ENCODE measurements at places on chromosomes 4 and X. TPM values are rescaled to one million over a fixed set of nuclear protein-coding genes. Genes with fewer than 3 reads are reported as not detected.

The PITX2 gene
- total RNA-seq: 2.3 TPM

DNA sequence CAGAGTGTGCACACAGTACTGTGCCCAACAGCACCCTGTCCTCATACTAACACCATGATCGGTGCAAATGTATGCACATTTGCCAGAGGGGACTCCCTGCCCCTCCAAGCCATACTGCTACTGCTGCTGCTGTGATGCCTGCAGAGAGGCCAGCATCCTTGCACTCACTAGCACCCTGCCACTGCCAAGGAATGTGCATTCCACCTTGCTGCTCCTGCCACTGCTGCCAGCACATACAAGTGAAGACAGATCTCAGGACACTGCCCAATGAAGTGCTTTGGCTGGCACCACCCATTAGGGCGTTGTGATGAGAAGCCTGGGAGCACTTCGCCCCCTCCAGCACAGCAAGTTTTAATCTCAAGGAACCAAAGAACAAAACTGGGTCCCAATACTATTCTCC lies 146.3 kb upstream of the DMD start:
- H3K4me3 ChIP-seq: no peak overlapping the region
- no peaks in the 10 kb centered on the region for H3K27me3 ChIP-seq
- no peak overlapping the region for H3K27ac ChIP-seq
- H3K36me3 ChIP-seq: no peaks in the 10 kb centered on the region
- DNase-seq: no peak
- no peaks in the 10 kb centered on the region for H3K4me1 ChIP-seq

- no peak for DNase-seq
- H3K36me3 ChIP-seq: no peaks in the 10 kb centered on the region
- no peaks in the 10 kb centered on the region for H3K27me3 ChIP-seq
Measured at GRCh38 chr4:136643416-136643815, 888.9 kb downstream of the PCDH18 start.

GRCh38 chr4:14787894-14788293 lies 214.4 kb upstream of the CPEB2 start:
- no peaks in the 10 kb centered on the region for H3K4me1 ChIP-seq
- no peak overlapping the region for H3K4me3 ChIP-seq
- H3K27ac ChIP-seq: no peak overlapping the region
- no peaks in the 10 kb centered on the region for H3K27me3 ChIP-seq

The PNMA5 gene
- total RNA-seq: 13.0 TPM

GRCh38 chr4:4913147-4913561 lies 53.7 kb downstream of the MSX1 start:
- H3K4me3 ChIP-seq: no peak overlapping the region
- H3K27ac ChIP-seq: no peak overlapping the region
- H3K36me3 ChIP-seq: no peaks in the 10 kb centered on the region
- DNase-seq: no peak
- H3K27me3 ChIP-seq: no peaks in the 10 kb centered on the region
- no peaks in the 10 kb centered on the region for H3K4me1 ChIP-seq

DNA sequence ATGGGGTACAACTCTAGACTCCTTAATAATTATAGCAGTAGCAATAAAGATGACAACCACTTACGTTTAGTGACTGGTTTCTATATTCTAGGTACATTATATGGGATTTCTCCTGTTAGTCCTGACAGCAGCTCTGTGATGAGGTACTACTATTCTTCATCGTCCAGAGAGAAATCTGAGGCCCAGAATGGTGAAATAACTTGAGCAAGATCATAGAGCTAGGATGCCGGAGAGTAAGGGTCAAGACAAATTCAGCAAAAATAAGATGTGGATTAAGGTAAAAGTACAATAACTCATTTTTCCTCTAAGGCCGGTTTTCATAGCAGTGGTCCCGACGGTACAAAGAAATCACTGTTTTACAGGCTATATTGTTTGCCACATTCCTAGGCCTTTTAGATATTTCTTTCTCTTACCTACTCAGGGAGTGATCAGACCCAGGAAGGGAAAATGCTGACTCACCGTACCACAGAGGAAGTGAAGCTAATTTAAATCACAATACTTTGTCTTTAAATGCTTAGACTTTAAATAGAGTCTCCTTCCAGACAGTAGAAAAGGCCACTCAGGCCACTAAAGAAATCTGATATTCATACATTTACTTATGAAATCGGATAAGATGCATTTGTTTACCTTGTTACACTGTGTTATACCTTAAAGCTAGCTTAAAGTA lies 2023.0 kb upstream of the AGA start:
- no peaks in the 10 kb centered on the region for H3K36me3 ChIP-seq
- no peak overlapping the region for H3K27ac ChIP-seq
- no peaks in the 10 kb centered on the region for H3K27me3 ChIP-seq
- no peaks in the 10 kb centered on the region for H3K4me1 ChIP-seq
- no peak overlapping the region for H3K4me3 ChIP-seq

DNA sequence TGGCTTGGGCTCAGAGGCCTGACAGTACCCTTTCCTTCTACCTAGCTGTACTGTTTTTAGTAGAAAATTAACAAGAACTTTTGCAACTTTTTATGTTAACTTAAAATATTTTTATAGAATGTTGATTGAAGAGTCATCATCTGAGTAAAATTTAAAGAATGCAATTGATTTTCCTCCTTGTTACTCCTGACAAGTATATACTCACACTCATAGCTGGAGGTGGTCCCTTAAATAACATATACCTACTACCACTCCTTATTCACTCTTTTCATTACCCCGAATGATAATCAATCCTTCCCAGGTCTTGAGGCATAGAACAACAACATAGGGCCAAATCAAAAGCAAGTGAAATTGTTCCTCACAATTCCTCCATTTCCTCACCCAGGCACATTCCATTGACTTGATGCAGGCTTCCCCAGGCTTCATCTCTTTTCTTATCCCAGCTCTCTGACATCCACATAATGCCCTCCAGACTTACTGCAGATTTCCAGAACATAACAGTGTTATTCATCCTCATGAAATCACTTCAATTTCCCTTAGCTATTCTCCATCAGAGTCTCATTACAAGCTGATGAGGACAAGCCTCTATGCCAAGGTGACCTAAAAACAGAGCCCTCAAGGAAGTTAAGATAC lies 73.2 kb upstream of the ANXA10 start:
- no peaks in the 10 kb centered on the region for H3K27me3 ChIP-seq
- no peak for DNase-seq
- H3K36me3 ChIP-seq: no peaks in the 10 kb centered on the region
- H3K27ac ChIP-seq: no peak overlapping the region

DNA sequence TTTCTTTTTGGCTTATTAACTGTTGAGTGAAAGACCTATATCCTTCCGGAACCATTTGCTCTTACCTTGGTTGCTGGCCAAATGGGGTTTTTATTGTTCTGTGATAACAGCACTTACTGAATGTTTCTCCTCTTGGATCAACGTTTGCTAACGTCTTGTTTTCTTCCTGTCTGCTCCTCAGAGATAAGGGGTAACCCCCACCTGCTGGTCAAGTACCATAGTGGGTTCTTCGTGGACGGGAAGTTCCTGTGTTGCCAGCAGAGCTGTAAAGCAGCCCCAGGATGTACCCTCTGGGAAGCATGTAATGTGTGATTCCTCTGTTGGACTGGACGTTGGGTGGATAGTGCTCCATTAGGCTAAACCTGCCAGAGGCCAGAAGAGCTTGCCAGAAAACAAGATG lies 15.3 kb downstream of the BMX start:
- no peaks in the 10 kb centered on the region for H3K4me1 ChIP-seq
- H3K27me3 ChIP-seq: no peaks in the 10 kb centered on the region
- no peaks in the 10 kb centered on the region for H3K36me3 ChIP-seq
- DNase-seq: no peak

GRCh38 chrX:1111601-1112300 lies 100.7 kb downstream of the CRLF2 start:
- DNase-seq: no peak
- no peaks in the 10 kb centered on the region for H3K4me1 ChIP-seq
- H3K27ac ChIP-seq: no peak overlapping the region
- no peaks in the 10 kb centered on the region for H3K36me3 ChIP-seq
- no peaks in the 10 kb centered on the region for H3K27me3 ChIP-seq

The DRD5 gene
- 0.39 TPM for total RNA-seq

The OTUD5 gene
- total RNA-seq: 77.1 TPM

DNA sequence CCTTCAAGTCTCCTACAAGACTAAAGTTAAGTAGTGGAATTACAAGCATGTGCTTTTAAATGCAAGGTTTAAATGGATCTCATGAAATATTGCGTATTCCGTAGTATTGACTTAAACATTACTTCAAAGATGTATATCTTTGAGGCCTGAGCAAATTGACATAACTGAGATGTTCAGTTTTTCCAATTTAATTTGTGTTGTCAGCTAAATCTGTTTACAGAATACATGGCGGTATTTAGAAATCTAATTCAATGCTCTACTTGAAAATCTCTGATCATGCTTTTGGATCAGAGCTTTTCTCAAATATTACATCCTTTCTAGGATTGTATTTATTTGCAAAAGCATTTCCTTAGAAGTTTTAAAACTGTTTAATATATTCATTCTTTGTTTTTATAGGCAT lies 47.5 kb upstream of the PDE5A start:
- no peaks in the 10 kb centered on the region for H3K36me3 ChIP-seq
- H3K4me1 ChIP-seq: no peaks in the 10 kb centered on the region
- H3K27me3 ChIP-seq: no peaks in the 10 kb centered on the region
- no peak for DNase-seq

GRCh38 chrX:76922100-76922499 lies 494.6 kb downstream of the MAGEE1 start:
- H3K4me3 ChIP-seq: no peak overlapping the region
- no peaks in the 10 kb centered on the region for H3K27me3 ChIP-seq

DNA sequence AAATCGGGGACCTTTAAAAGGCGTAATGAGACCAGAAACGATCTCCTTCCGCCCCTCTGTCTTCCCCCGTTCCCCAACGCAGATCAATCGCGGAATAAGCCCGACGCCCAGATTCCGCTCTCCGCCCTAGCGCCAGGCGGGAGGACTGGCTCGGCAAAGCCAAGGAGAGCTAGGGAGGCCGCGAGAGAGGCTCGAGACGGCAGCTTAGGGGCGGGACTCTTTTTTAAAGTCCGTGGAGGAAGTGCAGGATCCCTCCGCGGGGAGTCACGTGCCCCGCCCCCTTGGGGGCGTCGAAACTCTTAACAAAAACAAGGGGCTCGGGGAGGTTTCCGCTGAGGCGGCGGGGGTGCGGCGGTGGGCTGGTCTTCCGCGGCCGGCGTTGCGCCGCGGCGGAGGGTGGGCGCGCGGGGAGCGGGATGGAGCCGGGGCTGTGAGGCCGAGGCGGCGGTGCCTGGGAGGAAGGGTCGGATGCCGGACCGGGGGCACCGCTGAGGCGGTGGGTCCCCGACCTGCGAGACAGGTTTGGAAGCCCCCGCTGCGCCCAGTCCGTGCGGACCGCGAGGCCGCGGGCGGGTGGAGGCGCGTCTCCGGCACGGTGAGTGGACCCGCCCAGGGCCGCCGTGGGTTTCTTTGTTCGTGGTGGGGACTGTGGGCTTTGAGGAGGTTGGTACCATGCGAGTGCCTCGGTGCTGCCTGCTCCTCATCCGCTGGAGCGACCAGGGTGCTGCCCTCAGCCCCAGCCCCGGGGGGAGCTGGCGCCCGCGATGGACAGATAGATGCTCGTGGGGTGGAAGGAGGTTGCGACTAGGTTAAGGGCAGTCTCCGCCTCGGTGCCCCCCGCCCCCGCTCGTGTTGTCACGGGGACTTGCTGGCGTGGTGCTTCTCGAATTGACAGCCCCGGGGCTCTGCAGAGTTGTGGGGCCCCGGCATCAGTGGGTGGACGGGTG lies at the start of gene CCNG2:
CCNG2 (plus strand) TSS at position 296 of the 947 bp plus-strand sequence. CDS start 1,326 bp downstream, outside the sequence.
- H3K4me1 ChIP-seq: peaks cover 6% of the 10 kb centered on the region
- H3K27ac ChIP-seq: peak within 1 kb of the TSS; percentile 96
- DNase-seq: peak; percentile 93
- no peaks in the 10 kb centered on the region for H3K36me3 ChIP-seq

- H3K36me3 ChIP-seq: no peaks in the 10 kb centered on the region
- no peak overlapping the region for H3K27ac ChIP-seq
- no peak overlapping the region for H3K4me3 ChIP-seq
- H3K4me1 ChIP-seq: no peaks in the 10 kb centered on the region
- H3K27me3 ChIP-seq: no peaks in the 10 kb centered on the region
- DNase-seq: no peak
Measured at GRCh38 chrX:24002792-24003191, 24.2 kb downstream of the KLHL15 start.

- DNase-seq: peak; percentile 37
- H3K27me3 ChIP-seq: no peaks in the 10 kb centered on the region
- H3K27ac ChIP-seq: no peak overlapping the region
- H3K36me3 ChIP-seq: no peaks in the 10 kb centered on the region
- no peaks in the 10 kb centered on the region for H3K4me1 ChIP-seq
Measured at GRCh38 chrX:109533631-109534030, 3.0 kb upstream of the NXT2 start.

The IRS4 gene
- total RNA-seq: 0.55 TPM

DNA sequence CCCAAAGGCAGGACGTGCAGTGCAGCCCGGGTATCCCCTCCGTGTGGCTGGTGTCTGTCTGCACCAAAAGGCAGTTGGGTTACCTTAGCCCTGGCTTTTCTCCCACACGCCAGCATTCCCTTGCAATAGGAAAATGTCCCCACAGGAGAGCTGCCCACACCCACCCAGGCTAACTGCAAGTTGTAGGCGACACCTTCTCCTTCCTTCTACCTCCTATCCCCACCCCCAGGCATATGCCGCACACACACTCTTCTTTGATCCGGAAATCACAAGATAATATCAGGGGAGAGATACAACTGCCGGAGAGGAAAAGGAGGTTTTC lies 444 bp upstream of the APBB2 start:
- DNase-seq: no peak
- H3K27ac ChIP-seq: peak overlapping the region; percentile 38
- H3K27me3 ChIP-seq: no peaks in the 10 kb centered on the region
- H3K4me1 ChIP-seq: no peaks in the 10 kb centered on the region

GRCh38 chrX:151505796-151506195 lies 57.7 kb upstream of the PASD1 start:
- no peak overlapping the region for H3K27ac ChIP-seq
- no peaks in the 10 kb centered on the region for H3K27me3 ChIP-seq
- DNase-seq: peak; percentile 56
- H3K4me3 ChIP-seq: no peak overlapping the region

DNA sequence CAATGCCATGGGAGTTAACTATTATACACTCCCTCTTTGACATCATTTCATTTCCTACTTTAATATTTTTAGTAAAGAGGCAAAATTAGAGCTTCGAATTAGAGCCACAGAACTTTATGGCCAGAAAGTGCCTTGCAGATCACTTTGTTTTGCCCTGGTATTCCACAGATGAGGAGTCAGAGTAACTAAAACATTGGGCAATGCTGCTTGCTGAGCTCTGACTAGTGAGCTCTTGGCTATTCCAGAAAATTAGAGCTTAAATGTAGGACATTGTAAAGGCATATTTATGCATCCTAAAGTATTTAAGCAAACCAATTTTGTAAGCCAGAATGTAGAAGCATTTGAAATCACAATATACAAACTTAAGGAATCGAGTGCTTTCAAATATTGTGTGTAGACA lies 6.3 kb upstream of the ZNF827 start:
- H3K27me3 ChIP-seq: no peaks in the 10 kb centered on the region
- H3K4me1 ChIP-seq: no peaks in the 10 kb centered on the region
- H3K36me3 ChIP-seq: no peaks in the 10 kb centered on the region
- DNase-seq: no peak
- H3K27ac ChIP-seq: no peak overlapping the region
- H3K4me3 ChIP-seq: no peak overlapping the region

All from testis (tissue), 5 donors.